HFF-Myc (cell line): ENCODE measurements at places on chromosomes 5 and 9.

GRCh38 chr5:123783421-123783820 is 271.4 kb downstream of the CSNK1G3 start:
- no peak for DNase-seq

DNA sequence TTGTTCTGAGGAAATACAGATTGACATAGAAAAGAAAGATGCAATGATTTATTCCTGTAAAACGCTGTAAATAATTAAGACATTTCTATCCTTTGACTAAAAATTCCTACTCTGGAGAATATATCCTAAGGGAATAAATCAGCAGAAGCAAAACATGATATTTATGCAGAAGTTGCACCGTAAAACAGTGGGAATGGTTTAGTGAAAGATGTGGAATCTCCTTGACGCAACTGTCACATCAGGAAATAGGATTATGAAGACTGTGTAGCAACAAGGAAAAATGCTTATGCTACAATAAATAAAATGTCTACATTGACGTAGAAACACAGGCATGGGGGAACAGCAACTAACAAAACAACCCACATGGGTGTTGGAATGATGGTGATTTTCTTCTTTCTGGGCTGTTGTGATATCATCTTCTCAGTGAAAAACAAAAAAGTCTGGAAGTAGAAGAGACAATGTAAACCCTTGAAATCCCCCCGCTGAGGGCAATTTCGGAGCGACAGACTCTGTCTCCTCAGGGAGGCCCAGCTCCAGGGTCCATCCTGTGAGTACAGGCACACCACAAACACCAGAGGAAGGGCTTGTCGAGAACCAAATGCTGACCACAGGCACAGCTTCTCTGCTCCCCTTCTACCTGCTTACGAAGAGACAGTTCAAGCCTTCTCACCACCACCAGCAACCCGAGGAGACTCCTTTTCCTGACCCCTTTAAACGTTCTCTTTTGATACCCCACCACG is 25.2 kb downstream of the COL23A1 start:
- no peak for DNase-seq

GRCh38 chr9:117715411-117715989 is 11.3 kb downstream of the TLR4 start:
- no peak for DNase-seq

DNA sequence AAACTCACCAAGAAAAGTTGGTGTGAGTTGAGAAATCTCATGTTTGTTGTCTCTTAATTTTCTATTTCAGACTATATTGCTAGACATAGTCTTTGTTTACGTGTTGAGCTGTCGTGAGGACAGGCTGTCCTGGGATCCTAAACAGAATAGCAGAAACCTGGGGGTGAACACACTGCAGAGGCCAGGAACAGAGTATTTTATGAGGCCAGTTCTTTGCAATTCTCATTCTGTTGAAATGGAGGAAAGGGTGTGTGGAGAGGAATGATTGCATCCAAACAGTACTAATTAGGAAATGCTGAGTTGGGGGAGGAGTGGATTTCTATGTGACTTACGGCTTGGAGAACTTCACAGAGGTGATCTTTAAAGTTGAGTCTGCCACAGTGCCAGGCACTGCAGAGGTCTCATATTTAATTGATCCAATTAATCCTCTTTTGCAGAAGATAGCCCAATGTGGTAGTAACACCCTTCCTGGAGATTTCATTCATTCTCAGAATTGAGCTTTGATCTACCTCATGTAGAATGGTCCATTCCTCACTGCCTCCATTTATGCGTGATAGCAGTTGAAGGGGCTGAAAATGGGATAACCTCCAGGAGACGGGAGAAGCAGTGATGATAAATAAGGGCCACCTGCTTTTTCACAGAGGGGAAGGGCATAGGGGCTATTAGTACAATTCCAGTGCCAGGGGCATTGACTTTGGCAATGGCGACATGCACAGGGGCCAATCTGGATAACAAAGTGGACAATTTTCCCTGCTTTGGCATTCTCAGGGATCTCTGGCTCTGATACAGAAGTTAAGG is 84.7 kb upstream of the TNFAIP8 start:
- DNase-seq = no peak

GRCh38 chr5:41983284-41983683 is 58.2 kb downstream of the FBXO4 start:
- no peak for DNase-seq

- no peak for DNase-seq
These were observed 455.7 kb upstream of the MPDZ start for GRCh38 chr9:13735181-13735580.
